ENCODE measurements at places on chromosomes 16 and 17. TPM values are rescaled to one million over a fixed set of nuclear protein-coding genes. Genes with fewer than 3 reads are reported as not detected.

ALDH3A1 gene
- polyA plus RNA-seq: not detected

KLHL11 gene
- polyA plus RNA-seq: 3.0 TPM

PPP1R1B gene
- not detected for polyA plus RNA-seq

LRRC46 gene
- polyA plus RNA-seq: 0.62 TPM

CENPX gene
- polyA plus RNA-seq: 47.7 TPM

CCL16 gene
- polyA plus RNA-seq: not detected

PTGES3L gene
- polyA plus RNA-seq: 0.32 TPM

BAHCC1 gene
- 0.11 TPM for polyA plus RNA-seq

ITGAL gene
- 56.8 TPM for polyA plus RNA-seq

- DNase-seq: no peak
These were observed 6.8 kb downstream of the ZNF750 start for GRCh38 chr17:82832881-82833475.

- no peak for DNase-seq
These were observed 43.6 kb downstream of the SMG6 start for GRCh38 chr17:2259769-2260536.

GRCh38 chr17:77403854-77404253 is 263.1 kb downstream of the SEC14L1 start:
- DNase-seq: no peak

DNA sequence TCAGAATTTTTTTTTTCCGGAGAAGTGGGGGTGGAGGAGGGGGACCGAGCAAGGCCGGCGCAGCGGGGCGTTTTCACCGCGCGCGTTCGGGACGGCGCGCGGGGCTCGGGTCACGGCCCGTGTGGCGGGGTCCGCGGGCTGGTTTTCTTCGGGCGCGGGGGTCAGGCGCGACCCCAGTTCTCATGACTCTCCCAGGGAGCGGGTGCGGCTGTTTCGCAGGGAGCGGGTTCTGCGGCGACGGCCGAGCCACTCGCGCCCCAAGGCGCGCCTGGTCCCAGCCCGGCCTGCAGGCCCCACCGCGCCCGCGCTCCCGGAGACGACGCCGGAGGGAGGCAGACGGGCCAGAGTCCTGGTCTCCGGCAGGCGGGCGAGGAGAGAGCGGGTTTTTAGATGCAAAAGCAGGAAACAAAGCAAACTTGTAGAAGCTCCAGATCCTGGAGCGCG is 1.0 kb downstream of the BAHCC1 start:
- DNase-seq: no peak

- DNase-seq: no peak
These were observed 858 bp upstream of the TELO2 start for GRCh38 chr16:1492082-1492922.

DNA sequence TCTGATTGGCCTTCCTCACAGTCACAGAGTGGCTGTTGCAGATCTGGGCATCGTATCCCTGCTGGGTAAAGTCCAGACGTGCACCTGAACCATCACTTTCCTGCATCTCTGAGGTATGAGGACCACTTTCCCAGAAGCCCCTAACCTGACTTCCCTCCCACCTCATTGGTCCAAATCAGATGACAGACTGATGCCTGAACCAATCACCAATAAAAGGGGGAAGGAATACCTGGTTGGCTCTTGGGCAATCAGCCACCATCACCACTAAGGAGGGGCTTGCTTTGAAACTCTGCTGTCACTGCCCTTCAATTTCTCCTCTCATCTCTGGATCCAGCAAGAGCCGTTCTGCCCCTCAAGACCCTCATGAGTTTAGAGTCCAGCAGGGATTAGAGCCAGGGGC is 13.6 kb upstream of the WFDC1 start:
- no peak for DNase-seq

- DNase-seq: no peak
These were observed 6.2 kb upstream of the ABCA8 start for GRCh38 chr17:68961214-68961882.

DNA sequence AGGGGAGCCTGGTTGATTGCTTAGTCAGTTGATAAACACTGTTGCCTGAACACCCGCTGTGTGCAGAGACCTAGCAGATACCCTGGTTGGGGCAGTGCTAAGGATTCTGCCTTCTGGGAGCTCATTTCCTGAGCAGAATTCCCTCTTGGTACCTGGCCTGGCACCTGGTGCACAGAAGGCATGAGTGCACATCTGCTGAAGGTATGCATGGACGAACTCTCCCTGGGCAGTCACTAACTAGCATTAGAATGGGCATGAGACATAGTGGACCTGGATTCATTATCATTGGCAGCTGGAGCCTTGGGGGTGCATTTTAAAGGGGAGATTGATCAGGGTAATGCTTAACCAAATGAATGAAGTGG is 13.1 kb downstream of the ADCY7 start:
- no peak for DNase-seq

GRCh38 chr16:78791011-78791410 is 691.6 kb downstream of the WWOX start:
- no peak for DNase-seq

Data from CD14-positive monocyte (primary cell).